ENCODE measurements at places on chromosomes 5 and 9. TPM values are rescaled to one million over a fixed set of nuclear protein-coding genes. Genes with fewer than 3 reads are reported as not detected.

DNA sequence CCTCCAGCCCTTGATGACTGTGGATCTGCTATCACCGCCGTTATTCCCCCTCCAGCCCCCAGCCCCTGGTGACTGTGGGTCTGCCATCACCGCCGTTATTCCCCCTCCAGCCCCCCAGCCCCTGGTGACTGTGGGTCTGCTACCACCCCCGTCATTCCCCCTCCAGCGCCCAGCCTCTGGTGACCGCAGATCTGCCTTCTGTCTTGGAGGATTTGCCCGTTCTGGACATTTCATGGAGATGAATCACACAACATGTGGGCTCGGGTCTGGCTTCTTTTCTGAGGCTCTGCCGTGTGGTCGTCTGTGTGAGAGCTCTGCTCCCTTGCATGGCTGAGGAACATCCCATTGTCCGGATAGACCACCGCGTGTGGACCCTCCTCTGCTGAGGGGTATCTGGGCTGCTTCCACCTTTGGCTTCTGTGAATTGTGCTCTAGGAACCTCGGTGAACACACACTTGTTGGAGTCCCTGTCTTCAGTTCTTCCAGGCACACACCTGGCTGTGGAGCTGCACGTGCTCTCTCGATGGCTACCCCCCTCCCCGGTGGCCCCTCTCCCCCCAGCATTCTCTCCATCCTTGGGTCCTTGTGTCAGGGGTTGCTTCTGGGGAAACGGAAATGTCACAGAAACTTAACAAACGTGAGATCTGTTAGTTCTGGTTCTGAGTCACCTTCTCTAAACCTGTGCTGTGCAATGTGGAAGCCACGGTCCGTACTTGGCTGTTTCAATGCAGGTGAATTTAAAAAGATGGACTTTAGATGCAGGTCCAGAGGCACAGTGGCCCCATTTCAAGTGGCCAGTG is 105.3 kb upstream of the COL5A1 start:
- DNase-seq = no peak

DNA sequence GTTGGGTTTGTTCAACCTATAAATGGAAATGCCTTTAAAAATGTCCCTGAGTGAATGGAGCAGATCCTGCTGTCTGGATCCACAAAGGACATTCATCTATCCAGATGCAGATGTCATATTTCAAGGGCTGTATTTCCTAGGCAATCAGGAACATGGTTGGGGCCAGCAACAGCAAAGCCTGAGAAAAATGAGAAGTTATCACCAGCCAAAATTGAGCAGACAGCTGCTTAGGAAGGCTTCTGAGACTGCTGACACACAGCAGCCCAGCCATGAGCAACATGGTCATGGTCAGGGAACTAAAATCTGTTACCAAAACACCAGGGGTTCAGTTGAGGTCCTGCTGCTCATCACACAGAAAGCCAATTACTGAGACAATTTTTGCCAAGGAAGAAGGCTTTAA is 9.2 kb upstream of the IL7R start:
- no peak for DNase-seq

GRCh38 chr9:137233143-137233980 is 2.7 kb downstream of the SLC34A3 start:
- DNase-seq = no peak

- DNase-seq = no peak
Measured at GRCh38 chr9:91730806-91731205, 219.2 kb downstream of the ROR2 start.

The PCDH1 gene
- total RNA-seq = not detected

The LIFR gene
- total RNA-seq = 0.23 TPM

Measured in activated T-cell treated with anti-CD3 and anti-CD28 coated beads, Interleukin-2, amount 50 U/mL, for 72 hours (primary cell).